ENCODE measurements at places on chromosomes 1 and 21.

GRCh38 chr1:220382994-220383393, 110.7 kb upstream of the RAB3GAP2 start:
- no peak for DNase-seq

- DNase-seq = peak; percentile 93
Observed at GRCh38 chr1:231584117-231584516, 42.5 kb upstream of the DISC1 start.

DNA sequence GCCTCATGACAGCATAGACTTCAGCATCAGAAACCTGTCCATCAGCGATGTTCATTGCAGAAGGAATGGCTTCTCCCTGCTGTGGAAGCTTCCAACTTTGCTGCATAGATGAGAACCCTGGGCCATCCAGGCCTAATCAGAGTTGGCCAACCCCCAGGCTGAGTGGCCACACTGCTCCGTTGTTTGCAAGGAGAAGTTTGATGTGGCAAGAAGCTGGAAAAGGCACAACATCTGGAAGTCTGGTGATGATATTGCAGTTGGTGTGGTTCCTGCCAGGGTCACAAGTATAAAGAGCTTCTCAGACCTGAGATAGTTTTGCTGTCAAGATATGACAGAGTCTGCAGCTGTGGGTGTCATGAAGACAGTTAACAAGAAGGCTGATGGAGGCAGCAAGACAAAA, 41.2 kb downstream of the RHOU start:
- DNase-seq = no peak

- DNase-seq = no peak
Observed at GRCh38 chr1:30771005-30771404, 13.4 kb upstream of the LAPTM5 start.

GRCh38 chr1:996851-997712, 2.8 kb downstream of the HES4 start:
- DNase-seq = no peak

- no peak for DNase-seq
Observed at GRCh38 chr1:9425859-9426258, 113.4 kb upstream of the SLC25A33 start.

GRCh38 chr1:2965676-2966075, 55.6 kb upstream of the ACTRT2 start:
- DNase-seq = no peak

DNA sequence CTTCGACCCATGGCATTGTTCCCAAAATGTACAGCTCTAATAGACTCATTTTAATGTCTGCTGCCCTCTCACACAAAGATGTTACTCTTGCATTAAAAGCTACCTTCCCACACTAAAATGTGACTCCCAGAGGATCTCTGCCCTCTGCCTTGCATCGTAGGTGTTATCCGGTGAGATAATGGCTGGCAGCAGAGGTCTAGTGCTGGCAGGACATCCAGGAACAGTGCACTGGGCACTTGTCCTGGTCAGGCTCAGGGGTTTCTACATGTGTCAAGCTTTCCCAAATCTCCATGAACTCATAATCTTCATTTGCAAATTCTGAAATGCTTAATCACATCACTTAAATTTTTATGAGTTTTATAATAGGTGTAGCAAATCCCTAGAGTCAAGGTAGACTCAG, 310.6 kb downstream of the LRRIQ3 start:
- DNase-seq = no peak

GRCh38 chr1:36223381-36223995, 755 bp upstream of the THRAP3 start:
- DNase-seq = peak; percentile 40

DNA sequence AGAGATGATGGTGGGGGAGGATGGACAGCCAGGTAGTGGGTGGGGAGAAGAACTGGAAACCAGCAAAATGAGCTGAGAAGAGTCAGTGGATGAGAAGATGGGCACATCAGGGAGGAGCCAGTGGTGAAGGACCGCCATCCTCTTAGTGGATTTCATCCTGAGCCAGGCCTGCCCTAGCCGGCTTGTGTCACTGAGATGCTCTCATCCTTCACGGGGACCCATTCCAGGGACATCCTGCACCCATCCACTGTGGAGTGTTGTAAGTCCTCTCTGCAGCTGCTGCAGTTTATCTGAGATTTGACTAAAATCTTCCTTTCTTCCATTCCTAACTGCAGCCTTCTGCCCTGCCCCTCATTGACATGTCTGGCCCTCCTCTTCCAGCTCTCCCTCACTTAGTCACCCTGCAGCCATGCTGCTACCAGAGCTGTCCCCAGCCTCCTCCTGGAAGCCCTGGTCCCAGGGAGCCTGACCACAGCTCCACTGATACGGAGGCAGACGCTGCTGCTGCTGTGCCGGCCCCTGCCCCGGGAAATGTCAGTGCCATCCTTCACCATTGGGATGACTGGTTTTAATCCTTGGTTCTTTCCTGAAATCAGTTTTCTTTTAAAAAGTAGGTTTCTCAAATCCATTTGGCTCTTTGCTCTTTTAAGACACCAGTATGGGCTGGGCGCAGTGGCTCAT, 33.2 kb downstream of the STUM start:
- DNase-seq = no peak

DNA sequence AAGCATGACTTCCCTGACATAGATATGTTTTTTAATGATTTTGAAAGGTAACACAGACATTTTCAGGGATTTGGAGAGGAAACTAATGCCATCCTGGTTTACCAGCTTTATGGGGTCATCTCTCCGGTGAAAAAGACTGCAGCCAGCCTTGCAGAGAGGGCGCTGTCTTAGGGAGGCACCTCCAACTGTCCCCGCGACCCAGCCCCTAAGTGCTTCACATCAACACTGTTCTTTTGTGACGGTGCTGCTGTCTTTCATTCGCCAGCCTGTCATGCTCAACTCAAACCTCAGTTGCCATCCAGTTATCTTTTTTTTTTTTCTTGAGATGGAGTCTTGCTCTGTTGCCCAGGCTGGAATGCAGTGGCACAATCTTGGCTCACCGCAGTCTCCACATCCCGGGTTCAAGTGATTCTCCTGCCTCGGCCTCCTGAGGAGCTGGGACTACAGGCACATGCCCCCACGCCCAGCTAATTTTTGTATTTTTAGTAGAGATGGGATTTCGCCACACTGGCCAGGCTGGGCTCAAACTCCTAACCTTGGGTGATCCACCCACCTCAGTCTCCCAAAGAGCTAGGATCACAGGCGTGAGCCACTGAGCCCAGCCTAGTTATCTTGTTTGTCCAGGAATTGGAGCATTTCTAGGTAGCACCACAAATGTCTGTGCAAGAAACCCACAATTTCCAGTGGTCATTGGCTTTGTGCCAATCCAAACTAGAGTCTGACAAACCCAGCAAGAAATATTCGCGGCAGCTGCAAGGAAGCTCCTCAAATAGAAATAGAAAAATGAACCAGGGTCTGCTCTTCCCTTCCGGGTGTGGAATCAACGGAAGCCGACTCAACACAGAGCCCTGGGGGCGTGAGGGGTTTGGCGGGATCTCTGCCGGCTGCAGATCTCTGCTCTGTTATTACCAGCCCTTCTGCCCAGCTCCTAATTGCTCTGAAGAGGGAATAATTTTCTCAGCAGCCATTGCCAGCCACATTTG, 24.2 kb downstream of the PDE9A start:
- no peak for DNase-seq

DNA sequence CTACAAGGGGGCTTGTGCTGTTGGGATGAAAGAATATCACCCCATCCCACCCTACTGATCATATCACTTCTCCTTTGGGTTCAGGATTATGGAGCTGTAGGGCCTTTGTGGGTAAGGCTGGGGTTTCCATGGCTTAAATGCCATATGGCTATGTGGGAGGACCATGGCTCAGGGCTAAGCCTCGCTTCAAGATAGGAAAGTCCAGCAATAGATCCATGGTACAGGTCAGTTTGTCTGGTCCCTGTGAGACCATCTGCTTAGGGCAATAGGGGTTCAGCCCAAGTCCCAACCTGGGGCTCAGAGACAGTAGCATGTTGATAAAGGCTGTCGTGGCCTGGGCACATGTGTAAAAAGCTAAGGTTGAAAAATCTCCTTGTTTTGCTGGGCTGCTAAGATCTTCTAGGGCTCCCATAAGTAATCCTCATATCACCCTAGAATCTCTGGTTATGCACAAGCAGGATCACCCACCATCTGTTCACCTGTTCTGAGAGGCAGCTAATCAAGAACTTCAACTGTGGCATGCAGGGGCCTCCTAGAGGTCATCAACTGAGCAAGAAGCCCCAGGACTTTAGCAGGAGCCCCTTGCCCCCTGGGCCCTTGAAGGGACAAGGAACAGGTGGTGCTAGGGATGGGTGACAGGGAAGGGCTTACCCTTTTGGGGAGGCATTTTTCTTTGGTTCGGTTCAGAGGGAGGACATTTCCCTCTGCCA, 66.5 kb downstream of the UBE2T start:
- no peak for DNase-seq

DNA sequence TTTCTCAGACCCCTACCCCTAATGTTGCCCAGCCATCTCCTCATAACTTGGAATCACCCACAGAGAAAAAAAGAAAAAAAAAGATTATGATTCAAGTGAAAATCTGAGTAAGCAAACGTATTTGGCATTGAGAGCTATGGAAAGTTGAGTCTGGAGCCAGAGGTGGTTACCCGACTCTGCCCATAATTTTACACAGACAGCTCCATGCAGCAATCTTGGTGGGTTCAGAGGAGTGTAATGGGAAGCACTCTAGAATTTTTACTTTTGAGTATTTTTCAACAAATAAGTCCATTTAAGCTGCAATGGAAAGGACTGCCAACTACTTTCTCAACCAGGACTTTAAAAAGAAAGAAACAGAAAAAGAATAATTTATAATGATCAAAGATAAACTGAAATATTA, 62.7 kb downstream of the ZC3H11B start:
- DNase-seq = no peak

- DNase-seq = no peak
Observed at GRCh38 chr1:180950321-180950720, 37.6 kb downstream of the KIAA1614 start.

DNA sequence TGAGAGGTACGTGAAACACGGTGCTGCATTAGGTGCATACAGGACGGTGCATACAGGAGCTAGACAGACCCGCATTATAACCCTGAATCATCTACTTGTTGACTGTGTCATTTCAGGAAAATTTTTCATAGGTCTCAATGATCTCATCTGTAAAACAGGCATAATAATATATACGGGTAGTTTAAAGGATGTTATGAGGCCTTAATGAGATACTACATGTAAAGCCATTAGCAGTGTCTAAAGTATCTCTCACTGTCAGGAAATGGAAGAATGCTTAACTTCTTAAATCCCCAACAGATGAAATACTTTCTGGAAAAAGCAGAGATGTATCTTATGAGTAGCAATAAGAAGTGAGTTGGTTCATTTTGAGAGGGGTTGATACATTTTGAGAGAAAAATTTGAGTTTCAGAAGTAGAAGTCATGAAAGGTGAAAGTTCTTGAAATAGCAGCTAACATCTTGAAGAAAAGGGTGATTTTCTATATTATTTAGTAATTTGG, 669.6 kb downstream of the PTPRC start:
- DNase-seq = no peak

GRCh38 chr1:184624051-184624450, 130.6 kb downstream of the EDEM3 start:
- DNase-seq = no peak

- no peak for DNase-seq
Observed at GRCh38 chr1:1243807-1244191, 2.7 kb downstream of the C1QTNF12 start.

GRCh38 chr1:22206551-22207125, 63.7 kb upstream of the WNT4 start:
- DNase-seq = no peak

DNA sequence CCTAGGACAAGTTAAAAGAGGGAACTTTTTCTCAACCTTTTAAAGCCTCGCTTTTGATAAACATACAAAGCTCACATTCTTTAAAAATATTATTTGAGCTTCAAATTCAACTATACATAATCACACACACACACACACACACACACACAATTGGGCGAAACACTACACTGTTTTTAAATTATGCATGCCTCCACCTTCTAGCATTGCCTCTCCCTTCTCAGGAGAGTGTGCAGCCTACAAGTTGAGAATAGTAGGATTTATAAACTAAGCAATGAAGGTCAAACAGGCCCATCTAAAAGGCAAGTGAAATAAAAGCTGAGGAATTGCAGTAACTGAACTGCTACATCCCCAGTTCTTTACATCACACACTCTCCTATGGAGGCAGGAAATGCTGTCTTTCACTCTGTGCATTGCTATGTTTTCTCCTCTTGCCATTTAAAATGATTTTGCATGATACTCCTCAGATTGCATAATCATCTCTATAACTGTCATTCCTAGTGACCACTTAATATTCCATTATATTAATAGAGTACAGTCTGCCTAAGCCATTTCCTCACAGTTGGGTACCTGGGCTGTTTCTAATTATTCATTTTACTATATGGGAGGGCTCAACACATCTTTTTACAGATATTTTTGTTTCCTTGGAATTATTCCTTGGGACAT, 92.5 kb upstream of the KCNE2 start:
- DNase-seq = no peak

DNA sequence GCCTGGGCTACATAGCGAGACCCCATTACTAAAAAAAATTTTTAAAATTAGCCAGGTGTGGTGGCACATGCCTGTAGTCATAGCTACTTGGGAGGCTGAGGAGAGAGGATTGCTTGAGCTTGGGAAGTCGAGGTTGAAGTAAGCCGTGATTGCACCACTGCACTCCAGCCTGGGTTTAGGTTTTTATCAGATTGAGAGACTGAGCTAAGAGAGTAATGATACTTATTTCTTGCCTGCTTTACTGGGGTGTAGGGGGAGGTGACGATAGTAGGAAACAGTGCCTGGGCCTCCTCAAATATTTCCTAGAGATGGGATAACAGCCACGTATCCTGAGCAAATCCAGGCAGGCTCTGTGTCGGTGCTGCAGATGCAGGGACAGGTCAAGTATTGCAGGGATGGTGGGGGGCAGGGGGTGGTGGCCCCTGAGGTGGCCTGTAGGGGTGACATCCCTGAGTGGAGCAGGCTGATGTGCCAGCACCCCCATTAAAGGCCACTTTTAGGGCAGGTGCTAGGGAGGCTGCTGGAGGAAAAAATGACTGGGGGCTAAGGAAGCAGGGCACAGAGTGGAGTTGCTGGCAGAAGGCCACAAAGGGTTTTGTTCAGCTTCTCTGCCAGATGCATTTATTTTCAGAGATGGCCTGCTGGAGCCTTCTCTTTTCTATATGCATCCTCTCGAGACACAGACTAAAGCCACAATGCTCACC, 130.5 kb downstream of the RHOU start:
- no peak for DNase-seq

DNA sequence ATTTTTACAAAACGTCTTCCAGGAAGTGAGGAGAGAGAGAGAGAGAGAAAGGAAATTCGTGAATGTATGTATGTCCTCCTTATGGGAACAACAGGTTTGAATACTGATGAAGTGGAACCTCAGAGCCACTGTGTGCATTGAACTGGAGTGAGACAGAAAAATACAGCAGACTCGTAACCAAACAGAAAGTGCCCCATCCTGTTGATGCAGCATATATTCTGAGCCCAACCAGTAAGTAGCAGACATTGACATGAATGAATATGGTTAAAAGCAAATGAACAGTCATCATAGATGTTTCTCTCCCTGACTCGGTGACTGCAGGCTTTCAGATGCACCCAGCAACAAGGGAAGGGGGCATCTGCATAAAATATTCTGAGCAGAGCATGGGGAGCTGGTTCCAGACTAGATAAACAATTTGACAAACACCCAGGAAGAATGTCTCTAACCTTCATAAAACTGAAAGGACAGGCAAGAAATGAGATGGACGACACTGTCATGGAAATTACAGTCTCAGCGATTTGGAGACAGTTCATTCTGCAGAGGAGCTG, 471.0 kb upstream of the PBX1 start:
- DNase-seq = no peak
